ENCODE measurements at places on chromosomes 11 and 22.

DNA sequence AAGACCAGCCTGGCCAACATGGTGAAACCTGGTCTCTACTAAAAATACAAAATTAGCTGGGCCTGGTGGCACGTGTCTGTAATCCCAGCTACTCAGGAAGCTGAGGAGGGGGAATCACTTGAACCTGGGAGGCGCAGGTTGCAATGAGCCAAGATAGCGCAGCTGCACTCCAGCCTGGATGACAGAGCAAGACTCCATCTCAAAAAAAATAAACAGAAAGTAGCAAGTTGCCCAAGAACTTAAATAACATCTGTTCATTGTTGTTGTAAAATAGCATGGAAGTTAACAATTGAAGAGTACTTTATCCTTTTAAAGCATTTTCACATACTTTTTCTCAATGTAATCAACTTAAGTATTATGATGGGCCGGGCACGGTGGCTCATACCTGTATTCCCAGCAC is 5.7 kb downstream of the AMBRA1 start:
- DNase-seq = no peak

- DNase-seq = no peak
These were observed 16.0 kb downstream of the PRR5L start for GRCh38 chr11:36311926-36312595.

DNA sequence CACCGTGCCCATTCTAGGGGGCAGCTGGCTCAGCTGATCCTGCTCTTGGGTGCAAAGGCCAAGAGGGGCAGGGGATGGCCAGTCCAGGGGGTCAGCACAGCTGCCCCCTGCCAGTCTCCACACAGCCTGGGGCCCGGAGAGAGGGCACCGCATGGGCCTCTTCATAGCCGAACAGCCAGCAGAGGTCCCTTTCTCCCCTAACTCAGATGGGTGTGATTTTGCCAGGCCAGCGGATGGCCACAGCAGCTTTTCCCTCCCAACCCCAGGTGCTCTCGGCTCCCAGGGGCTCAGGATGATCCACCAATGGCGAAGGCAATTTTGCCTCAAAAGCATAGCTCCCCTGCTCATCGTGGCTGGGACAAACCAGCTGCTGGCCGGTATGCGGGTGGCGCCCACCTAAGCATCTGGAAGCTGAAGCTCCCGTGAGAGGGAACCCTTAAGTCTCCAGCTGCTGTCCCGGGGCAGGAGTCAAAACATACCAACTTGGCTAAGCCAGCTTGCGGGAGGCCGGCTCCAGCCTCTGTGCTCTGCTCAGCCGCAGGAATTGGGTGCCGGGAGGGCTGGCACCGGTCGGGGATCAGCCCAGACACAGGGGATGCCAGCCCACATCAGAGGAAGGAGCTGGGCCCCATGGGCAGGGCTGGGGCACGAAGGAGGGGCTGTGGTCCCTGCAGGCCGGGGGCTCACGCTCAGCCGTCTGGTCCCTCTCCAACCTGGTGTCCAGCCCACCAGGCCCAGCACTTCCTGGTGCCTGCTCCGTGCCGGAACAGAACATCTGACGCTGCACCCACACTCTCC is 30.5 kb upstream of the GNB1L start:
- DNase-seq = no peak

DNA sequence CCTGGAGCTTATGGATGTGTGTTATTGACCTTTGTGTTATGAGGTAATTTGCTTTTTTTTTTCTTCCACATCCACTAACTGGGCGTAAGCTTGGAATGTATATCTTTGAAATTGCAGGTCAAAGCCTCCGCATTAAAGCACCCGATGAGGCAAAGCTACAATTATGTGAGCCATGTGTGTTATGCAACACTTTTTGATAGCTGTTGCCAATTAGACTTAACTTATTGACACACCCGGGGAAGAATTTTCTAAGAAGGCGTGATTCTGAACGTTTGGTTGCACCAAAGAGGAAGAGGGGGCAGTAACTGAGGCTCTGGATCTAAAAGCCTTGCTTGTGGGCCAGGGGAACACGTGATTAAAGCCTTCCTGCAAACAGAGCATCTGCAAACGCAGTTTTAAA is 610 bp upstream of the TEX12 start:
- DNase-seq = no peak

DNA sequence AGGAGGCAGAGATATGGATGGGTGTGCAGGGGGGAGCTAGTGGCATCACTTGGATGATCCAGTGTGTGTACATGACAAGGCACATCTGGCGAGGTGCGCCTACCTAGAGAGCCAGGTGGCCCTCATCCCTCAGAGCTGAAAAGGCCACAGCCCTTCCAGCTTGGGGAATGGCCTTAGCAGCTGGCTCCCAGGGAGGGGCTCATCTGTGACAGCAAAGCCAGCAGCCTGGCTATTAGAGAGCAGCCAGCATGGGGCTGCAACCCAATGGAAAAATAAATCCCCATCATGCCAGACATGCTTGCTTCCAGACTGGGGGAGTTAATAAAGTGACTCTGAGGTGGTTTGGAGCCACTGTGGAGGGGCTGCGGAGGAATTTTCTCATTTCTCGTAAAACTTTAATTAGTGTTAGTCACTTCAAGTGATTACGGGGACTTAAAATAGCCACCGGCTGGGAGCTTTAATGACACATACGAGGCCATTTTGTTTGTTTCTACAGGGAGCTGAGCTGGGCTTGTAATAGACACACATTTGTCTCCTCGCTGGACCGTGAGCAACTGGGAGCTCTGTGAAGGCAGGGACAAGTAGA is 111.2 kb upstream of the ALX4 start:
- DNase-seq = no peak

GRCh38 chr11:93694109-93694508 is 32.6 kb downstream of the CEP295 start:
- no peak for DNase-seq

DNA sequence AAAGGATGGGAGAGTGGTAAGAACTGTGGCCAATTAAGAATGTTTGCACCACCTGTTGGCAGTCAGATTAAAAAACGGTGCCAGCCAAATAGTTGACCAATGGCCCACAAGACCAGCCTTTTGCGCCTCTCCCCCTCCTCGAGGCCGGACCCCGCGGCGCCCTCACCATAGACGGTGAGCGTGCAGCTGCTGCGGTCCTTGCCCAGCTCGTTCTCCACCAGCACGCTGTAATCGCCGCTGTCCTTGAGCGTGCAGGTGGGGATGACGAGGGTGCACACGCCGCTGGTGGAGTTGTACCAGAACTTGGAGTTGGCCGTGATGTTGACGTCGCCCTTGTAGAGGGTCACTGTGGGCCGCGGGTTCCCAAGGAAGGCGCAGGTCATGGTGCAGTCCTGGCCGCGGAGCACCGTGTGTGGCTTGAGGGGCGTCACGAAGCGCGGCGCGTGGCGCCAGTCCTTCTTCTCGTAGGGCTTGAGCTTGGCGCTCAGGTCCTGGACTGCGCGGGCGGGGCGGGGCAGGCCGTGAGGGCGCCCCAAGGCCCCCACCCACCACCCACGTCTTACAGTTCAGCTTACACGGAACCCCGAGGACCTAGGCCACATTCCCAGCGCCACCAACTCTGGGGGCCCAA is 7.2 kb downstream of the TMEM86A start:
- no peak for DNase-seq

- DNase-seq = no peak
These were observed 2.7 kb downstream of the GNAZ start for GRCh38 chr22:23072911-23073491.

DNA sequence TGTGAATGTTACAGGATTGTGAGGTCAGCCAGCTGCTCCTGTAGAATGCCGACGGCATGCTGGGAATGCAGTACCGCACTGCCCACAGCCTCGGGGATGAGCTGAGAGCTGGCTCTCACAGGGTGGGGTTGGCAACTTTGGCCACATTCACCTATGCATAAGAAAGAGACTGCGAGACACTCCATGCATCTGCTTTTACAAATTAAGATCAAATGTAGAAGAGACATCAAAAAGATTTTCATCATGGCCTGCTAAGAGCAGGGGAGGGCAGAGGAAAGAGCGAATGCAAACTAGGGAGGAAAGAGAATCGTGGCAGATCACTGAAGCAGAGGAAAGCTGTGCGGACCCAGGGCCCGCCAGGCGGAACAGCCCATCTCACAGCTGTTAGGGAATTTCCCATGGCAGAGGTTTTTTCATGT is 49.8 kb upstream of the SPATA19 start:
- DNase-seq = no peak
